Suppressor macrophage (primary cell): ENCODE measurements at places on chromosomes 4 and X.

GRCh38 chr4:133555671-133556070 is 406.6 kb downstream of the PCDH10 start:
- no peak for DNase-seq

DNA sequence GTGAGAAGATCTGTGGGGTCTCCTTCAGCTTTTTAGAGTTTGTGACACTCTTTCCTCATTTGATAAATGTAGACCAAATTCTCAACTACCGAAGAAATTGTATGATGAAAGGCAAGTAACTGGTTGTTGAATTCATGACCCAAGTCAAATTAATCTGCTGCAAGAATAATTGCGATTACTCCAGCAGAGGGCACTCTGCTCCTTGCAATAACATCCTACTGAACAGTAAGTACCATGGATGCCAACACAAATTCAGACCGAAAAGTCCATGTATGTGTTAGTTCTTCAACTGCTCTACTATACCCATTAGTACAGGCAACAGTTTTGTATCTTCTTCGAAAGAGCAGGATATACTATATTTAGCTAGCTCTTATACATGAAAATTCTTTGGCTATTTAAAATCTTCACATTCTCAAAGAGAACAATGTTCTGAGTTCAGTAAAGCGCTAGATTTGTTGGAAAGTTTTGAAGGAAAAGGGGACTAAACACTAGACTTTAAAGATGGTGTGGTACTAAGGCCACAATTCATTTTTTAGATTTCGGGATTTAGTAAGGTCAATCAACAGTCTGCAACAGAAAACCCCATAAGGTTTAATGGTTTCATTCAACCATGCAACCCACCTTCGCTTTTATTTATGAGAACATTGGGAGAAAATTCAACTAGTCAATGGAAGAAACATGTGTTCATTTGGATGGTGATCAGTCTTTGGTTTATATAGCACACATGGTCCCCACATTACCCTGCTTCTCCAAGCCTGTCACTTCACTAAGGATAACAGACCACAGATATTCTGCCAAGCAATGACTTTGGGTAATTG is 105.4 kb upstream of the TBC1D9 start:
- DNase-seq: peak; percentile 81

DNA sequence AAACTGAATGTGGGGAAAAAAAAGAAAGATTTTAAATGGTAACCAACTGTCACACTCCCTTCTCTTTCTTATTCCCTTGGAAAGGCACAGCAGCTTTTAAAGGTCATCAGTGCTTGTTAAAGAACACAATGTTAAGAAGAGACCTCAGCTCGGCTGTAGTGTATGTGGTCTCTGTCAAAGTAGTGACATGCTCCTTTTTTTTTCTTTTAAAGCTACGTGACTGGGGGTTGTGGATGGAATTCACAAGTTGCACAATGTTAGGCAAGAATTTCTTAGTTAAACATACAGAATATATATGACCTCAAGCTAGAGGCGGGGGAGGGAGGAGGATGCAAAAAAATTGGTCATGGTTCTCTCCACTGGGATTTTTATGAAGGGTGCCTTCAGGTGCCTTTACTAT is 45.6 kb downstream of the OCRL start:
- no peak for DNase-seq

GRCh38 chr4:177242651-177243286 is 66.9 kb upstream of the NEIL3 start:
- DNase-seq: no peak

GRCh38 chr4:41977709-41978108 is 3.8 kb upstream of the DCAF4L1 start:
- DNase-seq: peak; percentile 61

GRCh38 chrX:139448996-139449395 is 81.5 kb upstream of the F9 start:
- DNase-seq: no peak

- no peak for DNase-seq
Observed at GRCh38 chr4:17142232-17142711, 243.8 kb upstream of the LDB2 start.

DNA sequence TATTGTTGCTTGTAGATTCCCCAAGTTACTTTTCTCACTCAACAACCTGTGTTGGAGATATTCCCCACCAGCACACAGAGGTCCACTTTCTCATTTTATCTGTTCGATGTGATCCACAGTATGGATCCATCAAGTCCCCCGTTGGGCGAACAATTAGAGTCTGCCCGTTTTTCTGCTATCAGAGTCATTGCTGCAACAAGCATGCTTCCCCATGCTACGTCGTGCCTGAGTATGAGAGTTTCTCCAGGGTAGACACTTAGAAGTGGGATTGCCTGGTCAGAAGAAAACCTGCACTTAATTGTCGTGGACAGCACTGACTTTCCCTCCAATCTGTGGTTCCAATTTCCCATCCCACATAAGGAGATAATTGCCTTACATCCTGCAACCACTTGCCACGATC is 62.7 kb upstream of the SHOX start:
- DNase-seq: no peak

GRCh38 chrX:78532363-78532762 is 126.8 kb downstream of the RTL3 start:
- DNase-seq: no peak

GRCh38 chrX:18377796-18378195 is 23.3 kb upstream of the SCML2 start:
- DNase-seq: peak; percentile 41

GRCh38 chr4:137039370-137039769 is 492.9 kb downstream of the PCDH18 start:
- DNase-seq: no peak
